ELR (cell line): ENCODE measurements at places on chromosomes 13 and 19.
A peak's percentile ranks its signal among the peaks of the same experiment; 100 is the strongest.

GRCh38 chr13:106610486-106610885 is 42.5 kb upstream of the ARGLU1 start:
- DNase-seq: peak; percentile 79

- peak; percentile 81 for DNase-seq
Measured at GRCh38 chr19:47226426-47227351, 4.3 kb downstream of the BBC3 start.

- peak; percentile 50 for DNase-seq
Measured at GRCh38 chr19:58409010-58409790, 751 bp downstream of the ZNF584 start.

DNA sequence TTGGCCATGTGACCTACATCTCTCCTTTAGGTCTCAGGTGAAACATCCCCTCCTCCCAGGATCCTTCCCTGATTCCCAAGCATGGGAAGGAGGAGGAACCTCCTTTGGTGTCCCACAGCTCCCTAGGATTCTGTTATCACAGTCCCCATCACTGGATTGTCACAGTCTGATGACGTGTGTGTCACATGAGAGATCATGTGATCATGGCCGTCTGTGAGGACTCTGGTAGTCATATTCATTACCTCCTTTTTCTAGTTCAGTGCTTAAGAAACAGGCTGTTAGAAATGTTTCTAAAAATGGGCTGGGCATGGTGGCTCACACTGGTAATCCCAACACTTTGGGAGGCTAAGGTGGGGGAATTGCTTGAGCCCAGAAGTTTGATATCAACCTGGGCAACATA is 3.0 kb downstream of the DHX34 start:
- no peak for DNase-seq
